T-helper 2 cell treated with Interferon-gamma antibody and Interleukin-4, amounts not matched to agents 100 ng/mL and 5 ng/mL, for 36 hours (primary cell): ENCODE measurements at places on chromosomes 6 and 20. TPM values are rescaled to one million over a fixed set of nuclear protein-coding genes. Genes with fewer than 3 reads are reported as not detected.

TCF21 gene
- not detected in 2 replicates for total RNA-seq

RFX6 gene
- not detected in 2 replicates for total RNA-seq

DOP1A gene
- total RNA-seq: 13.4 and 13.6 TPM in 2 replicates

COL9A1 gene
- not detected in 2 replicates for total RNA-seq

IYD gene
- total RNA-seq: not detected in 2 replicates

SALL4 gene
- total RNA-seq: 0.09 TPM in 1 of 2 replicates, not detected in the other

PTCHD4 gene
- total RNA-seq: not detected in 2 replicates

SNAP25 gene
- 0.18 and 0.48 TPM in 2 replicates for total RNA-seq

OPRL1 gene
- total RNA-seq: 0.70 and 0.89 TPM in 2 replicates

FAM217A gene
- total RNA-seq: not detected in 2 replicates

NHSL1 gene
- total RNA-seq: 0.70 and 0.84 TPM in 2 replicates

CLPSL1 gene
- not detected in 2 replicates for total RNA-seq

EDN1 gene
- 0.07 TPM in 1 of 2 replicates, not detected in the other for total RNA-seq

SEC23B gene
- total RNA-seq: 89.8 and 105 TPM in 2 replicates

TMC2 gene
- not detected in 2 replicates for total RNA-seq
